ENCODE measurements at places on chromosomes 12 and 14.

DNA sequence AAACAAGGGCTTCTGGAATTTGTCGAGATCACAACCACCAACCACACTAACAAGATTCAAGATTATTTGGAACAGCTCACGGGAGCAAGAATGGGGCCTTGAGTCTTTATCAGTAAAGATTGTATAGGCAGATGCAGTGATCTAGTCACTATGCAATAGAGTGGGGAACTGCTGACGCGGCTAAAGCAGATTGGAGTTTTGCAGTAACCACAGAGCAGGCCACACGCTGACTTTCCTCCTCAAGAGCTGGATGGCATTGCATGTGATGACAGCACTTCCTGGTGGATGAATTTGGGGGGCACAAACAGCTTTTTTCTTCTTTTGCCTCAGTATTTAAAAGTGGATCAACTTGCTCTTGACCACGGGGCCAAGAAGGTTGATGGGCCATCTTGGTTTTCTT, 46.0 kb downstream of the KCNK13 start:
- DNase-seq, result no peak

DNA sequence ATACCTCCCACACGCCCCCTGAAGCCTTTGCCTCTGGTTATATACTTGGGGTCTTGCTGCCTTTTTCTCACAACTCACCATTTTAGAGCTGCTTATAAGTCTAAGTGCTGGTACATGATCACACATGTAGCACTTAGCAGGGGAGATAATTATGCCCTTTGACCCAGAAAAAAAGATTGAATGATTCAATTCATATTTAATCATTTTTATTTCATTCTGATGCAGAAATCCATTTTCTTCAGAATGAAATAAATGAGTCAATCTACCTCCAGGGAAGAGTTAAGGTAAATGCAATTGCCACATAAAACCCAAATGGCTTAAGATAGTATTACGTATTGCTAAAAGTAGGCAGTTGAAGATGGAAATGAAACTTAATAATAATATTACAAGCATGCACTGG, 414.6 kb upstream of the PRICKLE1 start:
- no peak for DNase-seq

GRCh38 chr12:116924558-116925453, 14.1 kb downstream of the FBXW8 start:
- no peak for DNase-seq

DNA sequence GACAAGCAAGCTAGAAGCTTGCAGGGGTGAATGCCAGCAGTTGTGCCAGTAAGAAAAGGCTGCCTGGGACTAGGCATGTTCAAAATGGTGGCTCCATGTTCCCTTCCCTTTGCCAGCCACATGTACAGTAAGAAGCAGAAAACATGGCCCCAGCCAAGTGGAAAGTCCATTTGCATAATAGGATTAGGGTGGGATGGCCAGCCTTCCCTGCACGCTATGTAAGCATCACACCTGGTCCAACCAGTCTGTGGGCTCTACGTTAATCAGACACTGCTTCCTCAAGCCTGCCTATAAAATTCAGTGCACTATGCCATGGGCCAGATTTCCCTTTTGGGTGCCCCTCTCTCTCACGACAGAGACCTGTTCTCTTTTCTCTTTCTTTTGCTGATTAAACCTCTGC, 288.4 kb downstream of the GXYLT1 start:
- no peak for DNase-seq

GRCh38 chr12:27163048-27163715, 80.8 kb upstream of the C12orf71 start:
- DNase-seq, result no peak

- no peak for DNase-seq
Observed at GRCh38 chr12:7289743-7290142, 14.1 kb upstream of the ACSM4 start.

DNA sequence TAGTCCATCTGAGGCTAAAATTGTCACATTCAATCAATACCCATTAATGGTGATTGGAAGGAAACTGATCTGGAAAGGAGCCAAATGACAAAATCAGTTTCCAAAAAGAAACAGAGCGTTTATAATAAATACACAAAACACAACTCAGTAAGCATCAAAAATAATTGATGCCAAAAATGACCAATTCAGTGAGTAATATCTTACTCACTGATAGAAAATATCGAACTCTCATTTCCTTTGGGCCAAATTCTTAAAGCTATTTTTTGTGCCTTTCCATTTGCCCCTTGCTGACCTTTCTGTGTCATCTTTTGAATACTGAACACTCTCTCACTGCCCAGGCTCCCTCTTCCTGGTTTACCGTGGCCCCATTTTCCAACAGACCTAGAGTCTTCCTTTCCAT, 22.5 kb upstream of the ATP2B1 start:
- no peak for DNase-seq

DNA sequence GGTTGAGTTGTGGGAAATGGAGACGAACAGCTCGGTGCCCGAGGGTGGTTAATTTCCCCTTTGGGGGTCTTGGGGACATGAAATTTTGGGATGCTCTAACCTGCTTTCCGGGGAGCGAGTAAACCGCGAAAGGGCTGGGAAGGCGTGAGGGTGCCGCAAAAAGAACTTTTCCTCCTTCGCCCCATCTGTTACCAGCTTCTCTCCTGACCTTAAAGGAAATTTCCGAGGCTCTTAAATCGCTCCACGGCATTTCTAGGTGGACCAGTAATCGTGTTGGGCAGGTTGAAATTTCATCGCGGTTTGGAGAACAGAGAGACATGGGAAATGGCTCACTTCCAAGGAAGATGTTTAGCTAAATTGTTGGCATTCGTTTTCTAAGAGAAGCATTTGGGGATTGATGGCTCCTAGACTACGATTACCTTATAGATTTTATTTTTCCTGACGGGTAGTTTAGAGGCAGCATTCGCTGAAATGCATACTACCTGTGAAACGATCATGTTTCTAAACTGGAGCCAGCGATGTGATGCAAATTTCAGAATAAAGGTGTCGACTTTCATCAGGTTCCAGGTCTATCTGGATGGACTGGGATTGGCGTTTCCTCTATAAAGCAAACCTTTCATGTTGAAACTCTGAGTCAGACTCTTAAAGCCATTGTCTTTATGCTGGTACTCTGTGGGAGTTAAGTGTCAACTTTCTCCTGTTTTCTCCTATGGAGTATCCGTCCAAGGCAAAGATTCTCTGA, 414.5 kb downstream of the PCNX1 start:
- DNase-seq, result no peak

DNA sequence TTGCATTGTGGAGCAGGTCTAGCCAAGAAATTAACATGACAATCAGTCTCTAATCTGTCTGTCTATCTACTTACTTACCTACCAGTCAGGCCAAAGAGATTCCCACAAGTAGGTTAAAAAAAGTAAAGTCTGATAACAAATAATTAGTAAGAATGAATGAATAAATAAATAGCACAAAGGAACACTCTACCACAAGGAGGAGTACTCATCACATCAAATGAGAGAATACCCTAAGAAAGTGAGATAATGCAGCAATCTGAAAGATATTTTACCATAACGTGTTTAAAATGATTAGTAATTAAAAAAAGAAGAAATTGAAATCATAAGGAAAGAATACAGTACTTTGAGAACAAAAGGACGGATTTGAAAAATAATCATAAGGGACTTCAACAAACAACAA, 187.2 kb downstream of the SYNE2 start:
- DNase-seq, result no peak

GRCh38 chr12:85076688-85077430, 40.7 kb downstream of the LRRIQ1 start:
- DNase-seq, result no peak

DNA sequence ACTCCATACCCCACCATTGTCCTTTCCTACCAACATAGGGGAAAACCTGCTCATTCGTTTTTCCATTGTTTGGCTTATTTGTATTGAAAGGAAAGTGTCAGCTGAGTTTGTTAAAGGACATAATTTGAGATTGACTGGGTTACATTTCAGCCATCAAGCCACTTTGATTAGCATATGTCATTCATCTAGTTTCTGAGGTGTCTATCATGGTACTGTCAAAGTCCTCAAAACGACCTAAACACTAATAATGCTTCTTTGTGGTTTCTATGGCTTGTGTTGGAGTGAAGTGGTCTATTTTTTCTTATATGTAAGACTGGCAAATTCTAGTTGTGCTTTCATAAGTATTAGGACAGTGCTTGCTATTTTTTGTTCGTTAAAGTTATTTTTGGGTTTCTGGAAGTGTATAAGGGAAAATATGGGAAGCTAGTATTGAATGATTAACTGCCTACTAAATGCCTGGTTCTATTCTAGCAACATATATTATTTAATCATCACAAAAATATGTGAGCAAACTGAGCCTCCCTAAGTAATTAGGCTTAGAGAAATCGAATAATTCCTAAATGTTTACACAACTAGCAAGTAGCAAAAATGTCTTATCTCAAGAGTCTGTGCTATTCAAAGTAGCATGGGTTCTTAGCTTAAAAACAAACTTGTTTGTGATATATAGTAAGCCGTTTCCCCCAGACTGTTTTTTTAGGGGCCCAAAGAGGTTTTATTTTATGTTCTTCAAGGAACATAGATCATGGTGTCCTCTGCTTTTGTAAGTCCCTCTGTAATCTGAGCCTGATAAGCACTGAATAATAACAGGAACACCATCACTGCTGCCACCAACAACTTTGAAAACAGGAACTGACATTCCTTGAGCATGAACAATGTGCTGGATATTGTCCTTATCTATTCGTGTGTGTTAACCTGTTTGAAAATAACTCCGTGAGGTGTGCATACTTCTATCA, 67.1 kb downstream of the DERA start:
- no peak for DNase-seq

DNA sequence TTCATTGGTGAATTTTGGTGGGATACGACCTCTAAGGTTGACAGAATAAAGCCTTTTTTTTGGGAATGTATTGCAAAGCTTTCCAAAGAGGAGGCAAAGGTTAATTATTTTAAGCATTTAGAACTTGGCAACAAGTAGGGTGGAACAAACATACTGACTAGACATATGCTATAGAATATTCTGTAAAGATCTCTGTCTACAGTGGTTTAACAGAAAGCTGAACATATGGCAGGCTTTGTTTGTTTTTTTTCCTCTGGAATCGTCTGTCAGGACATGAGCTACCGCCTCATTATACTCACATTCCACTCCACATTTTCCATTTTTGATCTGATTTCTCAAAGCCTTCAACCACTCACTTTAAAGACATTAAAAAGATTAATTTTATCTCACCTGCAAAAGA, 153.4 kb upstream of the PELI2 start:
- no peak for DNase-seq

GRCh38 chr12:81261508-81262207, 183.8 kb downstream of the ACSS3 start:
- DNase-seq, result no peak

DNA sequence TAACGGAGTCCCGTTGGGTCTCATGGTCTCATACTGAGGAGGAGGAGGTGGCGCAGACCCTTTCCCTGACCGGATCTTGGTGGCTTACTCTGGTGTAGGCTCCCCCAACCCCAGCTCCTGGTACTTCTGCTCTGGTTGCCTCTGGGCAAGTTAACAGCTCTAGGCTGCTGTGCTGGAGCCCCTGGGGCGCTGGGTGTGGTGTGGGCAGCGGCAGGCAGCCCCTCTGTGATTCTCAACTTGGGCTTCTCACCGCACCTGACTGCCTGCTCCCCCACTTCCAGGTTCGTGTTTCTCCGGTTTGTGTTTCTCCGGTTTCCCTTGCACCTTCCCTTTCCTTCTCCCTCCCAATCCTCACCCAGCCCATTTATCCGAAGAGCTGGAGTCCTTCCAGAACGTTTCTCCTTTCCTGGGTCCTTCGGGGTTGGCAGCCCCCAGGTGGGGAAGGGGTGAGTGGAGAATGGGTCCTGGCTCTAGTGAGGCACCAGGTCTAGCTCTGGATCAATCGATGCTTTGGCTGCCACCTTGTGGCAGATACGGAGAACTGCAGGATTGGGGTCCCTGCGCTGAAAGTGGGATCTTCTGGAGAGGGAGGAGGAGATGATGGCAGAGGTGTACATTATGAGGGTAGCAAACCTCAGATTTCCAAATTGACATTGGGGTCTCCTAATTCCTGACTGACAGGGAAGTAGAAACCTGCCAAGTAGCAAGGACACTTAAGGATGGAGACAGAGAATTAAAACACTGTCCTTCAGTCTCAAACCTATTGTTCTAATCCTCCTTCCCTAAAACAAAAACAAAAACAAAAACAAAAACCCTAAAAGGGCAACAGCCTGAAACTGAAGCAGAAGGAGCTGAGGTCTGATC, 8.3 kb downstream of the CISTR start:
- DNase-seq, result peak; percentile 44

DNA sequence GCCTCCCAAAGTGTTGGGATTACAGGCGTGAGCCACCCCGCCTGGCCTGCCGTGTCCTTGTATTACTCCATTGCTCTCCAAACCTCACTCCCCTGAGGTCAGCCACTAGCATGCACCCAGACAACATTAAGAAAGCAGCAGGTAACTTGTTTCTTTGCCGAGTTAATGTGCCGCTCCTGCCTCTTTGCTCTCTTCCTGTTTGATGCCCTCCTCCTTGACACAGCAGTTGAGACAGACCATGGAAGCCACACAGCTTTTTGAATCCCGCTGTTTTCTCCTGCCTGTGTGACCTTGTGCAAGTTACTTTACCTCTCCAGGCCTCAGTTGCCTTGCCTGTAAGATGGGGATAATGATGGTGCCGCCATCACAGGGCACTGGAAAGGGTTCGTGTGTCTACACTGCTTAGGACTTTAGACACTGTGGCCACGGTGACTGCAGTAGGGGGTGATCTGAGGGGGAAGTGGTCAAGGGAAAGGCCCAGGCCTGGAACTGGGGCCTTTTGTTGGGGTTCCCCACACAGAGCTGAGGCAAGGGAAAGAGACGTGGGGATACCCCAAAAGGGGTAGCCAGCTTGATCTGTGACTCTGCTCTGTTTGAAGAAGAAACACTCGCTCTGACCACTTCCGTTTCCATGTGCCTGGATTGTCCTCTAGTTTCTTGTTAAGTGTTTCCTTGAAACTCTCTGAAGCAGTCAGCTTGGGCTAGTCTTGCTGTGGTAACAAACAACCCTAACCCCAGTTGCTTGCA, 69.3 kb downstream of the RIN3 start:
- no peak for DNase-seq

- DNase-seq, result no peak
Observed at GRCh38 chr12:85733984-85734383, 102.2 kb downstream of the RASSF9 start.

GRCh38 chr14:44778604-44779003, 183.1 kb downstream of the KLHL28 start:
- DNase-seq, result no peak
